NCI-H1048 (cell line): ENCODE measurements at places on chromosomes 5 and 9.

DNA sequence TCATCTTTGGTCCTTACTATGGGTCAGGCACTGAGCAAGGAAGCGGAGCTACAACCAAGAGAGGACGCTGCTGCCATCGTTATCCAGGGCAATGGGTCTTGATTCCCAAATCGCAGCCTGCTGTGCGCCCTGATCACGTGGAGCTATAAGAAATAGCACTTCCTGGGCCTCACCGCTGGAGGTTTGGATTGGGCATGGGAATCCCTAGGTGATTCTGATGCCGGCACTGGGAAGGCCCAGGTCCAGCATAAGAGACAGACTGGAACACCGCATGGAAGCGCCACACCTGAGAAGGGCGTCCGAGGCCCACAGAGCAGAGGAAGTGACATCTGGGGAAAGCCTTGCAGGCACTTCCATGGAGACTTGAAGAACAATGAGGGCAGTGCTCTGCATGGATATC lies 3.0 kb downstream of the IL17B start:
- no peak for DNase-seq

- DNase-seq, result no peak
Observed at GRCh38 chr5:172797771-172798191, 26.8 kb upstream of the DUSP1 start.

DNA sequence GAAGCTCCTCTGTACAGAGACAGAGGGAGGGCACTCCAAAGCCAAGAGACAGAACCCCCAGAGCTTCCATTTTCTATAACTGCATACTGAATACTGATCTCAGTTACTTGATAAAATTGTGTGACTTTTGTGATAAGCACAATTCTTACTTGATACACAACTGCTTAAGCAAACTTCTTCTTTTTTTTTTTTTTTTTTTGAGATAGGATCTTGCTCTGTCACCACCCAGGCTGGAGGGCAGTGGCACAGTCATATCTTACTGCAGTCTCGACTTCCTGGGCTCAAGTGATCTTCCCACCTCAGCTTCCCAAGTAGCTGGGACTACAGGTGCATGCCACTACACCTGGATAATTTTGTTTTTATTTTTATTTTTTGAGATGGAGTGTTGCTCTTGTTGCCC lies 252.1 kb upstream of the ZNF608 start:
- no peak for DNase-seq

DNA sequence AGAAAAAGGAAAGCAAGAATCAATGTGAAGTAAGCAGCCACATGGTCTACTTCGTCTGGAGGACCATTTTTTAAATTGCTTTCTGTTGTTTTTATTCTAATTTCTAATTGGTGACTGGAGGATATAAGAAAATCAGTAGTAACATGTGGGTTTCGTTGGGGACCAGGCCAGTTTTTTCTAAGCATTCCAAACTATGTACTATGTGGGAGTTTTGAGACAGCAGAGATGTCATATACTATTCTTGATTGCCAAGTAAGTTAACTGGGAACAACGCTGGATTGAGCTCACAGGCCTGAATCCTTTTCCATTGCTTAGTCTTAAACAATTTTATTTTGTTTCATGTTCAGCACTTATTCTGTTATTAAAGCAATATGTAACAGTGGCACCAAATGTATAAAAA lies 225.7 kb downstream of the TMEM167A start:
- DNase-seq, result no peak

DNA sequence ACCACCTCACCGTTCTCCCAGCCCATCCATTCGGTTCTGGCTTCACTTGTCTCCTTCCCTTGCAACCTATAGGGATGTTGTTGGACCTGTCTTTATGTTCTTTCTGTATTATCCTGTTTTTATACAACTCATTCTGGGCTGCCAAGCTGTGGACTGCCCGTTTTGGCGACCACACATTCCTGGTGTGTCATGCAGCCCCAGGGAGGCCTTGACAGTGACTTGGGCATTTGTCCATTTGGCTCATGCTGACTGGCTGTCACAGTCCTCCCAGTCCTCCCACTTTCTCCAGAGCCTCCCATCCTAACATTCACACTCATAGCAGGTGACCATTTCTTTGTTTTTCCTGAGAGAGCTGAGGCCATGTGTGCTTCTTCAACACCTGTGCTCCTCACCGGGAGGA lies 136.4 kb downstream of the SLF1 start:
- DNase-seq, result no peak

- no peak for DNase-seq
Observed at GRCh38 chr5:1526681-1527131, 2.9 kb upstream of the LPCAT1 start.

- no peak for DNase-seq
Observed at GRCh38 chr5:174751154-174752000, 27.0 kb downstream of the MSX2 start.
